ENCODE measurements at places on chromosomes 2 and 18.

GRCh38 chr2:222288590-222289277 lies 10.1 kb downstream of the PAX3 start:
- ATAC-seq, result no peak

DNA sequence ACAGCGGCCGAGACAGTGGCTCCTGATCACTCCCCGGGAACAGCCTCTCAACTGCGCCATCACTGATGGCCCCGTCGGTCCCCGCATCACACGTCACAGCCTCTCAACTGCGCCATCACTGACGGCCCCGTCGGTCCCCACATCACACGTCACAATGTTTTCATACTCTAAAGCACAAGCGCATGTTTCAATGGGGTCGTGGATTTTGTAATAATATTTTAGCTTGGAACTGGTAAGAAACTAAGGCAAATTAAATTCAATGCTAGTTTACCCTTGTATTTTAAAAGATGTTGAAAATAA lies 44.2 kb upstream of the CTDP1 start:
- ATAC-seq, result no peak

GRCh38 chr2:196334710-196335109 lies 163.3 kb upstream of the STK17B start:
- no peak for ATAC-seq

- ATAC-seq, result no peak
Observed at GRCh38 chr2:69057660-69058059, 44.7 kb downstream of the ANTXR1 start.

GRCh38 chr2:134377730-134378129 lies 123.9 kb downstream of the MGAT5 start:
- ATAC-seq, result no peak

GRCh38 chr18:39796393-39796792 lies 2158.6 kb upstream of the PIK3C3 start:
- ATAC-seq, result no peak

GRCh38 chr2:31088504-31089195 lies 49.6 kb downstream of the GALNT14 start:
- ATAC-seq, result no peak

GRCh38 chr2:160338901-160339685 lies 139.0 kb upstream of the ITGB6 start:
- ATAC-seq, result no peak

GRCh38 chr2:2798337-2798736 lies 467.3 kb upstream of the MYT1L start:
- ATAC-seq, result no peak

DNA sequence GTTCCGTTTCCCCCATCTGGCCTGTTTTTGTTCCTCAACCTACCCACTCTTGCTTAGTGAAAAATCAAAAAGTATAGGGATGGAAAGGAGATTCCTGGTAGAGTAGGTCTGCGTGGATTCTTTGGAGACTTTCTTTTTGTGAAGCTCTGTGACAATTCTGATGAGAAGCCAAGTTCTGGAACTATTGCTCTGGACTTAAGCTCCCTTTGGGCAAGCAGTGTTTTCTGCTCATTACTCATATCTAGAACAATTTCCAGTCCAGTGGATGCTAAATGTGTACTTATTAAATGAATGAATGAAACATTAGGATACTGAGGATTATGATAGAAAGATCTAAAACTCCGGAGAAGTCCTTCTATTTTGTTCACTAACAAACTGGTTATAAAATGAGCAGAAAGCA lies 76.5 kb downstream of the SOCS6 start:
- ATAC-seq, result no peak

DNA sequence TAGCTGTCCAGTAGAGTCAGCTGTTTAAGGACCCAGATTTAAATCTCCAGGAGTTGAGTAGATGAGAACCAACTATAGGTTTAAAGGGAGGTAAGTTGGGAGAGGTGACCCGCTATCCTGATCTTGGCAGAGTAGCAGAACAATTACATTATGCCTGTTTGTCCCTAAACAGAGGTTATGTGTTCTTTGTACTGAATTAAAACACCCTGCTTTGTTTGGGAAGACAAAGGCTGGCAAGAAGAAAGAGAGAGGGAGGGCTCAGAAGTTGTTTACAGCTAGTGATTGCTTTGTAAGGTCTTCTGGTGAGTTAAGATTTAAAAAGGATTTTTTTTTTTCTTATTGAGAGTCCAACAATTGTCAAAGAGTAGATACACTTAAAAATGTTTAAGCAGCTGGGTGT lies 37.3 kb downstream of the USP14 start:
- no peak for ATAC-seq

DNA sequence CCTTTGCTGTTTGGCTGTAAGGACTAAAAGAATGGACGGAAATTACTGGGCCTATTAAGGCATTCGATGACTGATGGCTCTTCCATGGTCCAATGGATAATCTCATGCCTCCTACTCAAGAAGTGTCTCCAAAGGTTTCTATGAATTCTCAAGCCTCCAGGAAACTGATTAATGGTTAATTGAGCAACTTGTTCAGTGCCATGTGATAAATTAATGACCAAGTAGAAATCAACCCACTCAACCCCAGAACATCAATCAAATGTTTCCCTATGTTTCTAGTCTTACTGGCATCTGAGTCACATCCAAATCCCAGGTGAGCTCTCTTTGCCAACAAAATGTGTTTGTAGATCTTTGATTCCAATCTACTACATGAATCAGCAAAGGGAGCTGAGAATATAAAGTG lies 103.6 kb downstream of the NXPH2 start:
- ATAC-seq, result no peak

DNA sequence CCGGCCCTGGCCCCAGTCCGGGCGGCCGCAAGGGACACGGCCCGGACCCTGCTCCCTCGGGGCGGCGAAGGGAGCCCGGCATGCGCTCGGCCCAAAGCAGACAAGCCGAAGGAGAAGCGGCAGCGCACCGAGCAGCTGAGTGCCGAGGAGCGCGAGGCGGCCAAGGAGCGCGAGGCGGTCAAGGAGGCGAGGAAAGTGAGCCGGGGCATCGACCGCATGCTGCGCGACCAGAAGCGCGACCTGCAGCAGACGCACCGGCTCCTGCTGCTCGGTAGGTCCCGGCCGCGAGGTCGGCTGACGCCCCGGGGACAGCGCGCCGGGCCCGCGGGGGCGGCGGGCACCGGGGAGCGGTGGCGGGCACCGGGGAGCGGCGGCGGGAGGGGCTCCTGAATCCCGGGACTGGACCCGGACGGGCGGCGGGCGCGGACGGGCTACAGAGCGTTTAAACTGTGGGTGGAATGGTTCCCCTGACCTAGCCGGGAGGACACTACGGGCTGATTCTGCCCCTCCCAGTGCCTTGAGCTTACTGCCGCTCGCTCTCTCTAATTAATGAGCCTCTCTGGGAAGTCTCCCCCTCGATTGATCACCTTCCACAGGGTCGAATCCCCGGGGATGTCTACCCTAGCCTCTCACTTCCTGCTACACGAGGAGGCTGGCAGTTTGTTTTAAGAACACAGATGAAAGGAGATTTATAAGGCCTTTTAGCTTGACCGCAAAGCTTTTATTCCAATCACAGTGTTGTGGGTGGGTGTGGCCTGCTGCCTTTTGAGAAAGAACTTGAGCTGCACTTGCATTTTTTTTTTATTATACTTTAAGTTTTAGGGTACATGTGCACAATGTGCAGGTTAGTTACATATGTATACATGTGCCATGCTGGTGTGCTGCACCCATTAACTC lies 853 bp downstream of the GNAL start:
- ATAC-seq, result no peak

GRCh38 chr2:4353668-4354067 lies 650.3 kb downstream of the DCDC2C start:
- ATAC-seq, result no peak

- no peak for ATAC-seq
Observed at GRCh38 chr18:72867746-72868584, at the start of gene NETO1. NETO1 (minus strand) TSS chr18:72867987; CDS start chr18:72867291, 696 bp downstream.

- no peak for ATAC-seq
Observed at GRCh38 chr2:100603948-100604633, 41.3 kb downstream of the PDCL3 start.

- no peak for ATAC-seq
Observed at GRCh38 chr2:50858156-50858555, 173.8 kb downstream of the NRXN1 start.

Data from activated CD4-positive, CD25-positive, alpha-beta regulatory T cell treated with anti-CD3 and anti-CD28 coated beads, Interleukin-2, amount 50 U/mL, for 24 hours (primary cell).